Adipose tissue (tissue), 3 donors: ENCODE measurements at places on chromosomes 2 and 18. TPM values are rescaled to one million over a fixed set of nuclear protein-coding genes. Genes with fewer than 3 reads are reported as not detected.

Gene HRH4
- polyA plus RNA-seq = 0.02 TPM

Gene TMEM247
- polyA plus RNA-seq = not detected

Gene DSG1
- not detected for polyA plus RNA-seq

Gene TMEM198
- 2.3 TPM for polyA plus RNA-seq

Gene OR6B2
- not detected for polyA plus RNA-seq

Gene CD302
- 45.2 TPM for polyA plus RNA-seq
